ENCODE measurements at places on chromosomes 2 and 18.

GRCh38 chr2:26989156-26989555 is 18.7 kb downstream of the MAPRE3 start:
- no peak for DNase-seq

DNA sequence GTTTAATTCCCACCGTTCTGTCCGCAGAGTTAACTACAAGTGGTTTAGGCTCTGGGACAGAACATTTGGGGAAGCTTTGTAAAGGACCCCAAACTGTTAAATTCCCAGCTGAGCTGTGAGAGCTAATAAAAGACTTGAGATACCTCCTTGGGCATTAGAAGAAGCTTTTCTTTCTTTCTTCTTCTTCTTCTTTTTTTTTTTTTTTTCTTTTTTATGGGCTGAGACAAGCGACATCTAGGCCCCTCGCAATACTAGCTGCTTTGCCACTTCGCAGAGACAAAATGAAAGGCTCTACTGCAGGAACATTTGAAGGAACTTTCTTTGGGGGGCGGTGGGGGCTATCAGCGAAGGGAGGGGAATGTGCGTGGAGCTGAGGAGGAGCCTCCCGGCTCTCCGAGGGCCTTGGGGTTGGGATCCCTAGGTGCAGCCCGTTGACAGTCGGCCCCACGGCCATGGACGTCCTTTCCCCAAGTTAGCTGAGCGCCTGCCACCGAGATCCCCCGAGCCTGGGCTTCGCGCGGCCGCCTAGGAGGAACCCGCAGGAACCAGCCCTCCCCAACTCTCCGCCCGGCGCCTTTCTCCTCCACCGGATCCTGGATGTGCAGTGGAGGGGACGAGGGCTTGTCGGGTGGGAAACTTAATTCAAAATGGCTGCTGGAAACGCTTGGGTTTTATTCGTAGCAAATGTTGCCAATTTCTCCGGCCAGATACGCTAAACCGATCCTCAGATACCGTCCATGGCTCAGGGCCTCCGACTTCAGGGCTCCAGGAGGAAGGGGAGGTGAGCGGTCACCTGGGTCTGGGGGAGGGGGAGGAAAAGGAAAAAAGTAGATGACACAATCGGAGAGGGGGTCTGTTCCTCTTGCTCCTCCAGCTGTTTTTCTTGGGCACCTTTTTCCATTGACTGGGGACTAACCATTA is 4.2 kb downstream of the MEIS1 start:
- no peak for DNase-seq

DNA sequence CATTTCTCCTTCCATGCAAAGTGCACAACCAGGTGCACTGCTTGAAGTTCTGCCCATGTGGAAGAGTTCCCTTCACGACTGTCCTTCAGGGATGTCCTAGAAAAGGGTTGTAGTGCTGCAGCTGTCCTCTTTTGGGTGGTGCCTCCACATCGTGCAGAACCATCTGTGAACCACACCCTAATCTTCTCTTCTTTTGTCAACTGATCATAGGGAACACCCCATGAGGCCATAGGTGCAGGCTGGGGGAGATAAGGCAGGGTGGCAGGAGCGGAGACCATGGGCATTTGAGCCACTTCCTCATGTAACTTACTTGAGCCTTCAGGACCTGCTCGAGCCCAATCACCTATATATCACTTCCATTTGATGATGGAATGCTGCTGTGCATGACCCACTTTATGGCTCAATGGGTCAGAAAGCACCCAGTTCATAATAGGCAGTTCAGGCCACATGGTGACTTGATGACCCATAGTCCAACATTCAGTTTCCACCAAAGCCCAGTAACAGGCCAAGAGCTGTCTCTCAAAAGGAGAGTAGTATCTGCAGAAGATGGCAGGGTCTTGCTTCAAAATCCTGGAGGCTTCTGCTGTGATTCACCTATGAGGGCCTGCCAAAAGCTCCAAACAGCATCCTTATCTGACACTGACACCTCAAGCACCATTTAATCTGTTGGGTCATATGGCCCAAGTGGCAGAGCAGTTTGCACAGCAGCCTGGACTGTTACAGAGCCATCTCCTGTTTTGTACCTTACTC is 84.7 kb upstream of the CYRIA start:
- no peak for DNase-seq

- DNase-seq = no peak
These were observed 259.6 kb downstream of the SS18 start for GRCh38 chr18:25830787-25831186.

GRCh38 chr2:162245061-162245460 is 1.8 kb upstream of the FAP start:
- no peak for DNase-seq
